Spleen (tissue), 13 donors: ENCODE measurements at places on chromosomes 1 and 21.

DNA sequence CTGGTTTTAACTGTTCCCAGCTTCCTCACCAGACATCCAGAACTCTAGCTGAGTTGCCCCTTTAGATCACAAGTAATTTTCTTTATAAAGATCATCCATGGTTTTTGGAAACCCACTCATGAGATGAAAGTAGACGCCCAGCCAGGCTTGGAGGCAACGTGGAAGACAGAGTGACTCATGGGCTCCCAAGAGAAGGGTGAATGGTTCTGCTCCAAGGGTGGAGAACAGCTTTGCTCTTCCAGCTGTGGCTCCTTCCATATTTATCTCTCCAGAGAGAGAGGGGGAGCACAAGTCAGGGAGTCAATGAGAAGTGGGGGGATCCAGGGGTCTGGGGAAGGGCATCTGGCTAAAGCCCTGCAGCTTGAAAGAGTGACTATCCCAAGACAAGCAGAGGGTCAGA lies 13.8 kb downstream of the FAM78B start:
- no peak for DNase-seq

- DNase-seq, result no peak
Observed at GRCh38 chr1:59696421-59697115, 118.2 kb upstream of the HOOK1 start.

DNA sequence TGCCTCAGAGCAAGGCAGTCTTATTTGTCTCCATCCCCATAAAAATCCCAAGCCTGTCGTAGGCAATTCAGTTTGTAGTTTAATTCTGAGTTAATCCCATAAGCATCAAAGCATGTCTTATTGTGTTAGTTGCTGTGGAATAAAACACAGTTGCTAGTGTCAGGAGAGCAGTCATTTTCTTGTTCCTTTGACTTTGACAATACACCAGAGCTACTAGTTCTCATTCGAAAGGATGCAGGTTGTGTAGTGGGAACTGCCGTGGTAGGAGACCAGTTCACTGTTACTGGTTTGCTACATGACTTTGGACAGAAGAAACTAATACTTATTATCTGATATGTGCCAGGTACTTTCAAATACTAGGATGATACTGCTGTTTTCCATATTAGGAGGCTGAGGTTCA lies 23.5 kb downstream of the LRIG2 start:
- DNase-seq, result no peak

- DNase-seq, result no peak
Observed at GRCh38 chr1:17952506-17952905, 155.1 kb upstream of the IGSF21 start.

DNA sequence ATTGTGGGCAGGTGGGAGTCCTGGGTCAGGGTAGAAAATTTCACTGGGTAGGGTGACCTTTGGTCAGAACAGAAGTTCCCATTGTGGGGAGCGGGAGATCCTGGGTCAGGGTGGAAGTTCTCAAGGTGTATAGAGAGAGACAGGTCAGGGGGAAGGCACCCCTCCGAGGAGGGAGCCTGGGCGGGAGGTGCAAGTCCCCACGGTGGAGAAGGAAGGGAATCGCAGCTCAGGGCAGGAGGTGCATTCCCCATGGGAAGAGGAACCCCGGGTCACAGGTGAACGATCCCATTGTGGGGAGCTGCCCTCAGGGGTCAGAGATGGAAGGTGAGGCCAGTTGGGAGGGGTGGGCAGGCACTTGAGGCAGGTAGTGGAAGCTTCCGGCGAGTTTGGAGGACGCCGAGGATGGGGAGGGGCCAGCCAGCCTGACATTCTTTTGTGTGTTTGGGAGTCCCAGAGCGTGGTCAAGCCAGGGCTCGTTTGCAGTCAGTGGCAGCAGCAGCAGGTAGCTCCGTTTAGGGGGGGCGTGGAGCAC lies 637 bp downstream of the LYPLA2 start:
- peak; percentile 82 for DNase-seq

DNA sequence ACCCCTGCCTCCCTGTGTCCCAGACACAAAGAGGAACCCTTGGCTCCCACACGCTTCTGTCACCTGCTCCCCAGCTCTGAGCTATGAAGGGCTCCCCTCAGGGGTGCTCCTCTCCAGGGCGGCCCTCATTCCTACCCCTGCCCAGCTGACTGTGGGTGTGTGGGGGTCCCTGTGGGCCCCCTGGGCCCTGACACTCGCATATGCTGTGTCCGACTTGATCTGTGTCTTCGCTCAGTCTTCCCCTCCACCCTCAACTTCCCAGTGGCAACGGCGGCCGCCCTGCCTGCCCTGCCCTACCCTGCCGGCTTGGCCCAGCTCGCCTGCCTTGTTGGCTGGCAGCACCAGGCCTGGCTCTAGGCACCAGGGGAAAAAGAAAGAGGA lies 1.2 kb downstream of the KCNQ4 start:
- DNase-seq, result peak; percentile 58

DNA sequence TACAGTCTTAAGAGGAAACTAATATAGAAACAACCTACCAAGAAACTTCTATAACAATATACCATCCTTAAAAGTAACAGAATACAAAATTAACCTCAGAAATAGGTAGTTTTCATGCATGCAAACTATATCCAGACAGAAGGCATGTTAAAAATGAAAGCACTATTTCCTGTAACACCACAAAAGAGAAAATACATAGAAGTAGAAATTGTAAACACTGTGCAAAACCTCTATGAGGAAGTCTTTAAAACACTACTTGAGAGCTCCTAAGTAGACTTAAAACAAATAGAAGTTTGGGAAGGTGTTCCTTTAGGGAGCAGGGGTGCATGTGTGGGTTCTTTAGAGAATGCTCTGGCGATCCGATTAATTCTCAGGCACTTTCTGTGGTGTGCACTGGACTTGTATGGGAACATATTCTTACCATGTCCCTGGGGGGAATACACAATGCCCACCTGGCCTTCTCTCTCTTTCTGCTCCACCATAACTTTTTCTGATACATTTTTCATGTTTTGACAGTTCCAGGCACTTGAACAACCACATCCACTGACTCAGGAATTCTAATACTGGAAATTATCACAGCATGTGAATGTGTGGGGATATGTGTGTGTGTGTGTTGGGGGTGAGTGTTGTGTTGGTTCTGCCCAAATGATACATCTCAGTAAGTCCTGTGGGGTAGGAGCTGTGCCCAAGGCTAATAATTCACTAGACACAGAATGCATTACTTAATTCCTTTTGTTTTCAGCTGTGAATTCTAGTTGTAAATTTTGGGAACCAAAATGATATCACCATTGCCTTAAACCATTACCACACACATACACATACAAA lies 866.3 kb upstream of the B3GALT2 start:
- no peak for DNase-seq

DNA sequence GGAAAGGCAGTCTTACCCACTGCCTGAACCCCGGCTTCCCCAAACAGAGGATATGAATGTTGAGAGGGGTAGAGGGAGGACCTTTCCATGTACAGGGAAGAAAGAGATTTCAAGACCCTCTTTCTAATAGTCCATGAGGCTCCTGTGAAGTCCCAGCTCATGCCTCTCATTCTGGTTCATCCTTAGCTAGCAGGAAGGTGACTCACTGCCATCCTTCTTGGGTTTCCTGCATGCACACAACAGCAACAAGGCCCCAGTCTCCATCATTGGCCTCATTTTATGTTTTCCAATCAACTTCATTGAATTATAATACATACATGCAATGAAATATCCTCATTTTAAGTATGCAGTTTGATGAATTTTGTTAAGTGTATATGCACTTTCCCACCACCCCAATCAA lies 46.2 kb downstream of the SYT2 start:
- DNase-seq, result no peak
